ENCODE measurements at places on chromosomes 6 and 20. TPM values are rescaled to one million over a fixed set of nuclear protein-coding genes. Genes with fewer than 3 reads are reported as not detected.

The TTK gene
- 31.6 TPM for total RNA-seq

The ZC2HC1B gene
- total RNA-seq, result not detected

The NR2E1 gene
- not detected for total RNA-seq

The PACSIN1 gene
- total RNA-seq, result 0.11 TPM

The VAPB gene
- total RNA-seq, result 29.0 TPM

The SLC13A3 gene
- total RNA-seq, result not detected

The LAMA4 gene
- total RNA-seq, result not detected

The NUP43 gene
- total RNA-seq, result 69.2 TPM

The FLRT3 gene
- total RNA-seq, result not detected

The SLC35D3 gene
- not detected for total RNA-seq

The C20orf202 gene
- total RNA-seq, result 0.11 TPM

The ZNF831 gene
- total RNA-seq, result 6.6 TPM

The PLN gene
- not detected for total RNA-seq

The STMND1 gene
- total RNA-seq, result not detected

The TMC2 gene
- not detected for total RNA-seq

The APOBEC2 gene
- not detected for total RNA-seq

The FAM217A gene
- not detected for total RNA-seq

The RSPH4A gene
- total RNA-seq, result 0.27 TPM

The SLC24A3 gene
- total RNA-seq, result not detected

The PRR18 gene
- total RNA-seq, result not detected

The EFCAB8 gene
- total RNA-seq, result 0.50 TPM

The PAK5 gene
- total RNA-seq, result not detected

The PKIB gene
- total RNA-seq, result 0.36 TPM

The KIF13A gene
- not detected for total RNA-seq

The LGSN gene
- total RNA-seq, result not detected

The CDSN gene
- total RNA-seq, result not detected

The POU5F1 gene
- not detected for total RNA-seq

The CRISP2 gene
- not detected for total RNA-seq

The MMUT gene
- 16.5 TPM for total RNA-seq

The SIRPA gene
- 0.05 TPM for total RNA-seq

The DSP gene
- total RNA-seq, result 0.02 TPM

The GFRA4 gene
- total RNA-seq, result not detected

The CCR6 gene
- not detected for total RNA-seq

The GRIK2 gene
- not detected for total RNA-seq

The SPATS1 gene
- not detected for total RNA-seq

The SEMG1 gene
- not detected for total RNA-seq

The SLCO4A1 gene
- 58.0 TPM for total RNA-seq

The POFUT1 gene
- 30.0 TPM for total RNA-seq

The POLH gene
- 65.2 TPM for total RNA-seq

The GPLD1 gene
- 0.18 TPM for total RNA-seq

The CYP24A1 gene
- total RNA-seq, result not detected

The PTCHD4 gene
- total RNA-seq, result not detected

The TMEM200A gene
- 2.6 TPM for total RNA-seq

The PRL gene
- total RNA-seq, result not detected

The SEL1L2 gene
- total RNA-seq, result not detected

The HMGN3 gene
- total RNA-seq, result 60.0 TPM

The NMBR gene
- total RNA-seq, result not detected

The MTG2 gene
- 33.4 TPM for total RNA-seq

The FOXS1 gene
- not detected for total RNA-seq

The CAGE1 gene
- not detected for total RNA-seq

The TAGAP gene
- total RNA-seq, result 51.2 TPM

The BTNL2 gene
- not detected for total RNA-seq

The MYBL2 gene
- 102 TPM for total RNA-seq

The LTB gene
- total RNA-seq, result 767 TPM

The OTOR gene
- total RNA-seq, result not detected

Data from T-helper 2 cell treated with Interferon-gamma antibody and Interleukin-4, amounts not matched to agents 100 ng/mL and 5 ng/mL, for 36 hours (primary cell).